ENCODE measurements at places on chromosomes 2 and 18.
A peak's percentile ranks its signal among the peaks of the same experiment; 100 is the strongest.

DNA sequence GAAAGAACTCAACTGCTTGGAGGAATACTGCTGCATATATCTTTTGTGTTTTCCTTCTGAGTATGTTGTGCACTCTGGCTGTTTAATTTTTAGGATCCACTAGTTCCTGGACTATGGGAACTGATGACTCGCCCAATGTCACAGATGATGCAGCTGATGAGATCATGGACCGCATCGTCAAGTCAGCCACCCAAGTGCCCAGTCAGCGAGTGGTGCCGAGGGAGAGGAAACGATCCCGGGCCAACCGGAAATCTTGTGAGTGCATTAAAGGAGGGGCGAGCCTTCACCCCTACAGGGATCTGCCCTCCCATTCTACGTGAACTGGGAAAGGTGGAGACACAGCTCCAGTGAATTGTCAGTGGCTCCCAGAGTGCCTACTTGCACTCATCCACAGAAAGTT lies 59.6 kb downstream of the TPGS2 start:
- no peak for DNase-seq

DNA sequence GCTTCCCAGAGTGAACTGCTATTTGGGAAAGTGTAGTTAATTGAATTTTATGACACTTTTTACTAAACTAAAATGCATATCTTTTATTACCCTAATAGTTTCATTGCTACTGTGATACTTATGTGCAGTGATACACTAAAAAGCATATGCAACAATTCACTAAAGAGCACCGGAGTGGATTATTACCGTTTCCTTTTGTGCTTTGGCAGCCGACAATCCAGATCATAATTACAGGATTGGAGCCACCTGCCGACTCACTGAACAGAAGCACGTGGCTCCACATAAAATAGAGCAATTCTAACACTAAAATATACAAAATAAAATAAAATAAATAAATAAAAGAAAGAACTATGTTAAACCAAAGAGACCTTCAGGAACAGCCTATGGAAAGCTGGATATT lies 583.4 kb downstream of the NRXN1 start:
- DNase-seq, result no peak

- no peak for DNase-seq
Measured at GRCh38 chr2:161138429-161138828, 21.8 kb upstream of the TANK start.

- no peak for DNase-seq
Measured at GRCh38 chr2:70683455-70683854, 84.5 kb downstream of the ADD2 start.

GRCh38 chr18:79771446-79772107 lies 26.2 kb upstream of the KCNG2 start:
- DNase-seq, result no peak

- no peak for DNase-seq
Measured at GRCh38 chr2:18903750-18904149, 314.4 kb upstream of the NT5C1B start.

DNA sequence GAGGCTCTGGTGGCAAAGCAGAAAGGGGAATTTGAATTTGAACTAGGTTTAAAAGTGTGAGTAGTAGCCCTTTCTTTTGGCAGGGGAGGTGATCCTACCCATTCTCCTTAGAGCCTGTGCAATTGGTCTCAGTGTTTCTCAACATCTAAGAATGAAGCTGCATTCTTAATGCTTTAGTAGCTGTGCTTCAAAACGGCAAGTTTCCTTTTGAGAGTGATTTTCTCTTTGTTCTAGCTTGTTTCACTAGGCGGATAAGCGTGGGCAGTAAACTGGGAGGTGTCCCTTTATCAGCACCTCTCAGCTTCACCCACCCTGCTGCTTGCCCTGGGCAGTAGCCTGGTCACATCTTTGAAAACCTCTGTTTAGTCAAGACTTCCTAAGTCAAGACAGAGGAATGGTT lies 6.7 kb downstream of the CRIM1 start:
- no peak for DNase-seq

GRCh38 chr2:18194161-18194560 lies 315.7 kb downstream of the KCNS3 start:
- DNase-seq, result no peak

DNA sequence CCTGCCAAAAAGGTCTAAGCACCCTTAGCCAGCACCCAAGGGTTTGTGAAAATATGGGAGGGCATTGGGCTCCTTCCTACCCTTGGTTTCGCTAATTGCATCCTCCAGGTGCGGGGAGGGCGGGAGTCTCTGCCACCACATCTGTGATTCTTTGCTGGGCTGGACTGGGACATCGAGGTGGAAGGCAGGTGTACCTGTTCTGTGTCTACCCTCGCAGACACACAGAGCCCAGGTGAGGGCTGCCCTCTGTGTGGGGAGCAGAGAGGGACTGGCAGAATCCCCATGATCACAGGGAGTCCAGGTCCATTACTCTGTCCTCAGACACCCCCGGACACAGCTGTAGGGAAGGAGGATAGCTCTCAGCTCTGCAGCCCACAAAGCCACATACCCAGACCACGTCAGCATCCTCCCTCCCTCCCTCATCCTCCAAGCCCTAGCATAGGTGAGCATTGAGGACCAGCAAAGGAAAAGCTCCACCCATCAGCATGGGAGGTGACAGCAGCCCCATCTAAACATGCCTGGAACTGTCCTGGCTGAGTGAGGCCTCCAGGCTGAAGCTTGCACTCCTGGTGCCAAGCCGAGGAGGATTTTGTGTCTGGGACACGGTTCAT lies 49.8 kb downstream of the PLB1 start:
- DNase-seq, result no peak

- no peak for DNase-seq
Measured at GRCh38 chr2:28648671-28649395, 102.8 kb upstream of the PPP1CB start.

- no peak for DNase-seq
Measured at GRCh38 chr2:114274957-114275356, 167.5 kb upstream of the DPP10 start.

GRCh38 chr18:13629841-13630715 lies 96.3 kb downstream of the FAM210A start:
- DNase-seq, result peak; percentile 55

DNA sequence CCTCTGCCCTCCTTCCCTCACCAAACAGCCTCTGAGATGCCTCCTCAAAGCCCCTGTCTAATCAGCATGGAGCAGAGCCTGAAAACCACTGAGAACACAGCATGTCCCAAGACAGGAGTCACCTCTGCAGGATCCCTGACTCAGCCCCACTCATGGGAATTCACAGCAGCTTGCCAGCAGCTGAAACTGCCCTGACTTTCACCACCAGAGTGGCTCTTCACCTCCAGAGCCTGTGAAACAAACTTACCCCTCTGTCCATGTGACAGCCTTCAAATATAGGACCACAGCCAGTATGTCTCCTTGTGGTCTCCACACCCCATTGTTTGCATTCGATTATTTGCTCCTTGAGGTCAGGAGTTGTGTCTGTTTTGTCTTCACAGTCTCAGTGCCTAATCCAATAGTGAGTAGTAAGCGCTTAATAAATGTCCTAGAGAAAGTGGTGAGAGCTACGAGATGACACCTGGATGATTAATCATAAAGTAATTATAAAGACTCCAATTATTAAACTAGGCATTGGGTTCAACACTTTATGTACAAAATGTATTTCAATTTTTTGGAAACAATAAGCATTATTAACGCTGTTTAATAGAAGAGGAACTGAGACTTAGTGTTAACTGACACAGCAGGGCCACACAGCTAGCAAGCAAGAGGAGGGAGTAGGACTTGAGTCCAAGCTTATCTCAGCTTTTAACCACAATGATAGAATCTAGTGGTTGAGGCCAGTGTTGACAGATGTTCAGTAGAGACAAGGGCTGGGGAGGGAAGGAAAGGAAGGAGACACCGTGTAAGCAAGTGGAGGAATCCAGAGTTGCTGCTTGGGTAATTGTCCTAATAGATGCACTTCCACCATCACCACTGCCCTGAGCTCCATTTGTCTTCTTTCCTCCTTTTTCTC lies 358.7 kb upstream of the TNP1 start:
- DNase-seq, result peak; percentile 54

- no peak for DNase-seq
Measured at GRCh38 chr2:208101716-208102631, 22.4 kb downstream of the CRYGD start.

GRCh38 chr18:79540161-79540903 lies 139.3 kb upstream of the CTDP1 start:
- no peak for DNase-seq

DNA sequence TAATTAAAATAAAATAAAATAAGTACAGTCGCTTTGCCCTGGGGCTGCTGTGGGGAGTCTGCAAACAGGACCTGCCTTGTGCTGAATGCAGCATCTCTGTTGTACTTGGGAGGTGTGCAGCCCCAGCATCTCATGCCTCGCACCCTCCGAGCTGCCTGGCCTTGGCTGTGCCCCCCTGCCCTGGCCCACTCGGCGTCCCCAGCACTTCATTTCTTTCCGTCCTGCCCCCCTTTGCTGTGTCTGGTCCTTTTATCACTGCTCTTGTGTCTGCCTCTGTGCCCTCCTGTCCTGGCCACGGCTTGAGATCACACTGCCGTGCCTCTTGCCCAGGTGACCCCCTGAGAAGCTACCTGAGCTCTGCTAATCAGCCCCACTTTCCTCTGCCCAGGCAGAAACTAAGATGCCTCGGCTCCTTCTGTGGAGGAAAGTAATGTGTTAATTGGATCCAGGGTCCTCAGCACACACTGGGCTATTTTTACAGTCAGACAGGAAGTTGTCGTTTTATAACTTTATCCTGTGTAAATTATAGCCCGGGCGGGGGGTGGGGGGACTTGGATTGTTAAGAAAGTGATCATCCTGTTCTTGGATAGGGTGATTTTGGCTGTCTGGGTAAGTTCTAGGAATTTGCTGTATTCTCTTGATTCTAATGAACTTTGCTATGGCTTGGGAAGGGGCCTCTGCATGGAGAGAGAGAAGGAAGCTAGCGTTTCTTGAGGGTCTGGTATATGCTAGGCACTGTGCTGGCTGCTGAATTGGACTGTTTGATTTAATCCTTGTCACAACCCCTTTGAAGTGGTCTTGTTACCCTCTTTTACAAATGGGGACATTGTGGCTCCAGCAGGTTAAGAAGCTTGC lies 69.4 kb downstream of the AGAP1 start:
- no peak for DNase-seq

GRCh38 chr2:85536479-85536878 lies 2.5 kb upstream of the MAT2A start:
- no peak for DNase-seq

- no peak for DNase-seq
Measured at GRCh38 chr18:12779456-12779855, 76.6 kb downstream of the PSMG2 start.

- no peak for DNase-seq
Measured at GRCh38 chr2:100786297-100786658, 33.7 kb upstream of the NPAS2 start.
